ENCODE measurements at places on chromosomes 1 and 21.

DNA sequence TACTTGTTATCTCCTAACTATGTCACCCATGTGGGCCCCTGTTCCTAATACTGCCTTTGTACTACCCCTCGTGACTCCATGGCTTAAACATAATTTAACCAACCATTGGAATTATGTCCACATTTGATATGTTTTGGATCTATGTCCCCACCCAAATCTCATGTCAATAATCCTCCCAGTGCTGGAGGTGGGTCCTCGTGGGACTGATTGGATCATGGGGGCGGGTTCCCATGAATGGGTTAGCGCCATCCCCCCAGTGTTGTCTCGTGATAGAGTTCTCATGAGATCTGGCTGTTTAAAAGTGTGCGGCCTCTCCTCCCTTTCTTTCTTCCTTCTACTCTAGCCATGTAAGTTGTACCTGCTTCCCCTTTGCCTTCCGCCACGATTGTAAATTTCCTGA, 9.8 kb downstream of the CBR1 start:
- no peak for DNase-seq

GRCh38 chr1:31775210-31775999, 11.3 kb upstream of the ADGRB2 start:
- no peak for DNase-seq

DNA sequence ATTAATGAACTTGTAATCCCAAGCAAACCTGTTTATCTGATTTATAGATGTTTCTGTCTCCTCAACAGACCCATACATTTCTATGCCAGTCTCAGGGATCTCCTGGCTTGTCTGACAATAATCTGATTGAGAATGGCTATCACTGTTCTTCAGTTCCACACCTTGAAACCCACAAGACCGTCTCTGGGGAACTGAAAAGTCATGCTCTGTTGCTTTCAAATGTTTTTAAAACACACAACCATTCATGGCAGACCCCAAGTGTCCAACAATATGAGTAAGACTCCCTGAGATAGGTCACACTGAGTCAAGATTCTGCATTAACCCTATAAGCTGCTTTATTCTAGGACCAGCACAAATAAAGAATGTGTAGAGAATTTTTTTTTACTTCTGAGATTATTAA, 611.2 kb upstream of the PLXNA2 start:
- DNase-seq, result no peak

DNA sequence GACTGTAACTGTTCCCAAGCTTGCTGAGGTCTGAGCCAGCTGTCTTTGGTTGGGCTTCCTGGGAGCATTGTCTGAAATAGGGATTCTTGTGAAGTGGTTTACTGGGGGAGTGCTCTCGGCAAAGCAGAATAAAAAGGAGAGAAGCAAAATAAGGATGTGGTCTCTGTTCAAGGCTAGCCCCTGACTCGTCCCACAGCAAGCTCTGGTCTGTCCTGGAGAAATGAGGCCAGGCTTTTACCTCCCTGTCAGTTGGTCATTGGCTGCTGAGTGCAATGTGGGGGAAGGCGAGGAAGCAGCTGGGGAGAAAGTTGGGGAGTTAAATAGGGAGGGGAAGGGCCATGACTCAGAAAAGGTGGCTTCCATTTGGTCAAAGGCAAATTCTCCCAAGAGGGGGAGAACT, 303.9 kb upstream of the DUSP10 start:
- no peak for DNase-seq

DNA sequence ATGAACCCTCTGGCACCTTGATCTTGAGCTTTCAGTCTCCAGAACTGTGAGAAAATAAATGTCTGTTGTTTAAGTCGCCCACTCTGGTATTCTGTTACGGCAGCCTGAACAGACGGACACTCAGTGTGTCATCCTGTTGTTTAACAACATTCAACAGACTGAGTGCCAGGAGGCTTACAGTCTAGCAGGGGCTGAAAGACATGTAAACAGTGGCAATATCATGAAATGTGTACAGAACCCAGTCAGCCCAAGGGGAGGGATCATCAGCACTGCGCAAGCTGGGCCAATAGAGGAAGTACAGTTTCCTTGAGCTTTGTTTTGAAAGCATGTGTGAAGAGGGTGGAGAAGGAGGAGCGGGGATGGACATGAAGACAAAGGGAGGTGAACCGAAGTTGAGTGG, 13.6 kb downstream of the DIP2A start:
- DNase-seq, result no peak

DNA sequence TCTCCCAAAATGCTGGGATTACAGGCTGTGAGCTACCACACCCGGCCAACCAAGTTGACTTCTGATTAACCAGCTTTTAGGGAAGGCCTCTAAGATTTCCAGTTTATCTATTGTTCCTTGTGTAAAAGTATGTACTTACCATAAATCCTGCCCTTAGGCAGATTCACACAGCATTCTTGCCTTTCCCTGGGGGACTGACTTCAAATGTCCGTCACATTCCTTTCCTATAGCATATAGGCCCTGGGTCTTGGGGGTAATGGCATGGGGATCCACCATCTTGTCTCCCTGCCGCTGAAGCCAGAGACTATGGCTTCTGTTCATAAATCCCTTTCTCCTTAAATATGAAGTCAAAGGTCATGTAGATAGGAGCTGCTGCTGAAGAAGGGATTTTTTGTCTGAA, 872 bp upstream of the PINK1 start:
- no peak for DNase-seq

GRCh38 chr1:66336641-66336990, 197.3 kb upstream of the SGIP1 start:
- no peak for DNase-seq

GRCh38 chr1:93770640-93771039, 89.0 kb upstream of the BCAR3 start:
- DNase-seq, result no peak

- DNase-seq, result no peak
Measured at GRCh38 chr1:232452736-232453440, 177.0 kb downstream of the SIPA1L2 start.

DNA sequence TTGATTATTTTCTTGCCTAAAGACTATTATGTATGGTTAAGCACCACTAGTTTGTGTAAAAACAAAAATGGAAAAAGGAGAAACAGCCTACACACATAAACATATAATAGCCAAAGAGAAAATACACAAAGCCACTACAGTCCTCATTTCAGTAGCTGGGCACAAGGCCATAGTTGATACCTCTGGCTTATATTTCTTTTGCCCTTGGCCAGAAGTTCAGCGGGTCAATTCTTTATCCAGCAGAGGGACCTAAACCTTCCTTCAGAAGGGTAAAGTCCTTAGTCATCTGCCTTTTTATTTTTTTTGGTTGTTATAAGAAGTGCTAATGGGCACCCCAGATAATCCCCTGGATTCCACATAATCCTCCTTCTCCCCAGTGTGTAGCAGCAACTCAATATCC, 134.1 kb downstream of the PIGK start:
- no peak for DNase-seq

DNA sequence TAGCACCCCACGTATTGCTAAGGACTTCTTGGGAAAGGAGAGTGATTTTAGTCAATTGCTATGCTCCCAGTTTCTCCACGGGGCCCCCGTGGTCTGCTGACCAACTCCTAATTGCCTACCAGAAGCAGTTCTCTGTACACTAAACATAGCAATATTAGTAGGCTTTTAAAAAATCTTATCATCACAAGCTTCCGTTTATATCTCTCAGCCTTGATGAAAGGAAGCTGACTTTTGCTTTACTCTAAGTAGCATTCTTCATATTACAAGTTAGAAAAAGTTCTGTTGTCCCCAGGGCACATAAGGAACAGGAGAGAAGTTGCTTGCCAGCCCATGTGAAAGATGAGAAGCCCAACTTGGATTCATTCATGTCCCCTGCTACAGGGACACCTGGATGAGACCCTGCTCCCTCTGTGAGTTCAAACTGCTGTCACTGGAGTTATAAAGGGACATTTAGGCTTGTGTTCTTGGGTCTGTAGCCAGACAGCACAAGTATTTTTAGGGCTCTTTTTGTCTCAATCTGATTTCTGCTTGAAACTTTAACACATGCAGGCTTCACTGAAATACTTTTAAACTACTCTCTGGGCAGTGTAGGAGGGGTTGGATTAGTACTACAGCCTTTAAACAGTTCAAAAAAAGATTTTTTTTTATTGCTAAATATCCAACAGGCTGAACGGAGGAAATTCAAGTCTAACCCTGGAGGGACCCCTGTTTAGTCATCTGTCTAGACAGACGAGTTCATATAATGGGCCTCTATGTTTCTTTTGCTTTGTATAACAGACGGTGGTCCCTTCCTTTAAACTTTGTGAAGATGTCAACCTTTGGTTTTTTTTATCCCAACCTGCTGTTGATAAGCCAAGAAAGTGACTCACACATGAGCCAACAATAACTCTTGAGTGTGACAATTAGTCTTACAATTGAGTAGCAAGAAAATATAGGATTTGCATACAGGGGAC, 29.5 kb downstream of the TGFB2 start:
- no peak for DNase-seq

DNA sequence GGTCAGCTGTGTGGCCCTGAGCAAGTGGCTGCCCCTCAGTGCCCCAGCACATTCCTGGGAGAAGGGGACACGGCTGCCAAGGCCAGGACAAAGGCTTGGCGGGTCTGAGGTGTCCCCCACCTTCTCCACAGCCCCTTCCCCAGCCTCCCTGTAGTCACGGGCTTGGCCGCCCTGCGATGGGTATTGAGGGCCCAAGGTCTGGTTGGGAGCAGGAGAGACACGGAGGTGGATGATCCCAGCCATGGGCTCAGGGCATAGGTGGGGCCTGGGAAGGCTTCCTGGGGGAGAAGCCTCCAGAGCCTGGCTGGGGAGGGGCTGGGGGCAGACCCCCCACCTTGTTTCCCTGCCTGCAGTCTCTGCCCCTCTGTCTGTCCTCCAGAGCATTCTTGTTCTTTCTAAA, 27.0 kb downstream of the TTC39A start:
- no peak for DNase-seq

GRCh38 chr1:40258445-40258769, 371 bp downstream of the ZMPSTE24 start:
- DNase-seq, result no peak

All from CD8-positive, alpha-beta T cell (primary cell).